ENCODE measurements at places on chromosomes 13 and 19.

DNA sequence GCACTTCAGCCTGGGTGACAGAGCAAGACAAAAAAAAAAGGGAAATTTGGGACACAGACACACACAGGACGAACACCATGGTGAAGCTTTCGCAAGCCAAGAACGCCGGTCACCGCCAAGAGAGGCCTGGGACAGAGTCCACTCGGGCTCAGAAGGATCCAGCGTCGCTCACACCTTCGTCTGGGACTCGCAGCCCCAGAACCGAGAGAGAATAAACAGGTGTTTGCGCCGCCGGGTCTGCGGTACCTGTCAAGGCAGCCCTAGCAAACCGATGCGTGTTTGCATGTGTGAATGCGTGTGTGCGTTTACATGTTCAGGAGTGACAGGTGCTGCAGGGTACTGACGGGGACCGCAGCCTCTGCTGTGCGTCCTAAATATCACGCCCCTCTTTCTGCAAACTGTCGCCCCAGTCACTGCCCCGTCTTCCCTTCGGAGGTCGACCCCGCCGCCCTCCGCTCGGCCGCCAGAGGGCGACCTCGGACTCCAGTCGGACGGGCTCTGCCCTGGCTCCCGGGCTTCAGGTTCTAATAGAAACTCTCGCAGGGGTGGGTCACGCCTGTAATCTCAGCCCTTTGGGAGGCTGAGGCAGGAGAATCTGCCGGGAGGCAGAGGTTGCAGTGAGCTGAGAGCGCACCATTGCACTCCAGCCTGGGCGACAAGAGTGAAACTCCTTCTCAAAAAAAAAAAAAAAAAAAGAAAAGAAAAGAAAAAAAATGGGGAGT lies 11.8 kb upstream of the CSNK1G2 start:
- DNase-seq: peak; percentile 75

- DNase-seq: peak; percentile 62
Measured at GRCh38 chr19:4327252-4327876, 11.3 kb downstream of the STAP2 start.

- no peak for DNase-seq
Measured at GRCh38 chr13:79995334-79995733, 345.6 kb downstream of the SPRY2 start.

GRCh38 chr13:78540058-78540457 lies 63.3 kb downstream of the POU4F1 start:
- DNase-seq: no peak

- no peak for DNase-seq
Measured at GRCh38 chr13:69970520-69970919, 137.1 kb upstream of the ATXN8OS start.

Data from activated T-cell treated with anti-CD3 and anti-CD28 coated beads for 1 hour (primary cell).